Posterior vena cava (tissue), 2 donors: ENCODE measurements at places on chromosomes 3 and 15. TPM values are rescaled to one million over a fixed set of nuclear protein-coding genes. Genes with fewer than 3 reads are reported as not detected.

GRCh38 chr3:58131101-58131825, 79.5 kb downstream of the DNASE1L3 start:
- no peak for DNase-seq

GRCh38 chr3:33050071-33050653, 46.8 kb downstream of the GLB1 start:
- no peak for DNase-seq

DNA sequence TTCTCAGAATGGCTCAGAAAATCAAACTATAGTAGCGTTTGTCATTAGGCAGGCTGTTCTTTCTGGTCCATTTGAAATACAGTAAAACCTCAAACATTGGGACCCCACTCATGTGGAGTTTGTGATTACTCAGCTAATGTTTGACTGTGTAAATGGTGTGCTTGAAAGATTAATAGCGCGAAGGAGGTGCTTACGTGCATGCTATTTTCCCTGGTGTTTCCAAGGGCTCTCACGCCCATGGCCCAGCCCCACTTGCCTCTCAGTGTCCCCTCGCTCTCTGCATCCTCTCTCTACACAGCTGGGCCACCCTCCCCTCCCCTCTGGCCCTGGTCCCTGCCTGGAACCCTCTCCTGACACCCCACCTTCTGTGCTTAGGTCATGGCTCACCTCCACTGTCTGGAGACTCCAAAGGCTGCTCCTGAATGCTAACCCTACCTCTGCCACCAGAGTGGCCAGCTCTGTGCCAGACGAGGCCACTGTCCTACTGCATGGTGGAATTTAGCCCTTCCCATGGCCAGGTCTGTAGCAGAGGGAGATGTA, 194.2 kb downstream of the PLCL2 start:
- DNase-seq, result no peak

- DNase-seq, result no peak
Observed at GRCh38 chr15:91751611-91752010, 101.9 kb upstream of the SLCO3A1 start.

GRCh38 chr3:103372031-103372430, 937.2 kb downstream of the ZPLD1 start:
- no peak for DNase-seq

DNA sequence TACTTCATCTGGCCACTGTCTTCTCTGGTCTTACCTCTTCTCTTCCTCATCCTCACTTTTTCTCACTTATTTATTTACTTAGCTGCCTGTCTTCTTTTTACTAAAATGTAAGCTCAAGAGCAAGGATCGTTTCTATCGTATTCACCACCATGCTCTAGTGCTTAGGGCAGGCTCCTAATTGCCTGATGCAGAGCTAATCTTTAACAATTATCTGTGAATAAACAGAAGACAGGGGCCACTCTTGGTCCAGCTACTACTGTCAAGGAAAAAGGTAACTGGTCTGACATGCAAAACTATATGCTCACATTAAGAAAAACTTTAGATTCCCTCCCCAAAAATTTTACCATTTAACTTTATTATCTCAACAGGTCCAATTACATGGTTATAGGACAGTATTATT, 17.5 kb downstream of the PIK3R4 start:
- DNase-seq, result no peak

DNA sequence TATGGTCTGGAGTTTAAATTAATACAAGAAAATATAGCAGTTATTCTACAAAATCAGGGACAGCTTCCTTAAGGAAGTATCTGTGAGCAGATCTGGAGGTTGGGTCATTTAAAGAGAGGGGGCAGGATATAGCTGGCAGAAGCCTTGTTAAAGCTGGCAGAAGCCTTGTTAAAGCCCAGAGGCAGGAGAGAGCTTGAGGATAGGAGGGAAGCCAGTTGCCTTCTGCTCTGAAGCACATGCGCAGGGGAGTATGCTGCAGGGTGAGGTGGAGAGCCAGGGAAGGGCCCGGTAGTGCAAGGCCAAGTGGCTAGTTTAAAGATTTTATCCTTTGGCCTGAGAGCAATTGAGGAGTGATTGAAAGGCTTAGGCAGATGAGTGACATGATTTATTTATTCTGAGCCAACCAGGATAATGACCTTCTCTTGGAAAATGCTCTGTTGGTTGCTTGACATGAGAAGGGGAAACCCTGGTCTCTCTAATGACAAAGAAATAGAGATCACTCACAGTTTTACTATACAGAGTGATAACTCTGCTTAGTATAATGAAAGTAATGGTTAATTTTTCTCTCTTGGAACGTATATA, 3.9 kb downstream of the EAF1 start:
- DNase-seq, result no peak

- no peak for DNase-seq
Observed at GRCh38 chr3:158213461-158213860, 103.6 kb downstream of the RSRC1 start.

DNA sequence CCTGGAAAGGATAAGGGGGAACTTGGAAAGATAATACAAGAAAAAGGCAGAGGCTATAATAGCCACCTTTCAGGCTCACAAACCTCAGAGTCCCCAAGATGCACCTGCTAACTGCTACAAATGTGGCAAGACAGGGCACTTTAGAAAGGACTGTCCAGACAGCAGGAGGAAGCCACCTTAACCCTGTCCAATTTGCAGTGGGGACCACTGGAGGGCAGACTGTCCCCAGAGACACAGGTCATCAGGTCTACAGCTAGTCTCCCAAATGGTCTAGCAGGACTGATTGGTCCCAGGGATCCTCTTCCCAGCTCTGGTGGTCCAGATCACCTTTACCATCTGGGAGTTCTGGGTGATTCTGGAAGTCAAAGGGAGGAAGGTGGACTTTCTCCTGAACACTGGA, 882.5 kb upstream of the GBE1 start:
- DNase-seq, result no peak

- no peak for DNase-seq
Observed at GRCh38 chr3:193086681-193087080, 154.3 kb upstream of the PLAAT1 start.

DNA sequence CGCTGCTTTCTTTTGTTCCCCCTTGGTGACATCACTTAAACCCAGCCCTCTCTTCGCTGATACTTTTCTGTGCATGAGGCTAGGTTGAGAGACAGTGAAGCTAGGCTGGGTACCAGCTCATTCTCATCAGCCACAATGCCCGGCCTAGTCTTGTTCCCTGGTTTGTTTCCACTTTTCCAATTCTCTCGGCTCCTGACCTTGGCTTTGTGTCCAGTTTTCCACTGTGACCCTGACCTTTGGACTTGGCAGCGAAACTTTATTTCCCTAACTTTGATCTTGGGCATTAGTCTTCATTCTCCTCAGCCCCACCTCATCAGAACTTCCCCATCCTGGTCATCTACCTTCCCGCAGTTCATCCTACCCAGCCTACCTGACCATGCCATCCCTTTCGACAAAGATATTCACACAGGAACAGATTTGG, 908 bp upstream of the ADPGK start:
- DNase-seq, result no peak

- DNase-seq, result peak; percentile 55
Observed at GRCh38 chr15:101464999-101465669, 24.4 kb downstream of the PCSK6 start.

DNA sequence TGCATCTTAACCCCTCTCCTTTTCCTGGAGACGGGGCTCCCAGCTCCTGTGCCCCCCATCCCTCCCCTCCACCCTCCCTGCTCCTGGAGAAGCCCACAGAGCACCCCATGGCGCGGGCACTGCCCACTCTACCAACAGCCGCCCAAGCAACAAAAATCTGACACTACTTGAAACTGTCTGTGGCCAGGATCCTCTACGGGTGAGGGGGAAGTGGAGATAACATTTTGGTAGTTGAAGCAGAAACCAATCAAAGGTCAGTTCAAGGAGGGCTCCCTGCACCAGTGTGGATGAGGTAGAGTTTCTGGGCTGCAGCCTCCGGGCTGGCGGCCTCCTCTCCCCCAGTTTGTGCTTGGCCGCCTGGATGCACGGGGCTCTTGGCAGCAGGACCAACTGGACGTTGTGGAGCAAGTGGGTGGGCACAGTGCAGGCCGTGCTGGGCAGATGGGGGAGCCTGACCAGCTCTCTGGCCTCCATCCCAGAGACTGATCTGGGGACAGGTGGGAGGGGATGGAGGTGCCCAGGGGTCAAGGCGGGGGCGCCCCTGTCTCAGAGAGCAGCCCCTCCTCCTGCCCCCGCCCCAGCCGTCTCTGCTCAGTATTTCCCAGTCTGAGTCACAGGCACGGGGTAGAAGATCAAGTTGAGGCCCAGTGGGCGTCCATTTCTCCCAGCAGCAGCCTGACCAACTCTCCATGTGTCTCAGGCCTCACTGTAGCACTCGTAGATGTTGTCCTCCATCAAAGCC, 12.8 kb downstream of the H1-8 start:
- no peak for DNase-seq

GRCh38 chr15:101067660-101068522, 148.7 kb downstream of the LRRK1 start:
- DNase-seq, result peak; percentile 62

- DNase-seq, result no peak
Observed at GRCh38 chr3:177800561-177800960, 603.3 kb upstream of the TBL1XR1 start.

- DNase-seq, result no peak
Observed at GRCh38 chr3:48215876-48216275, 7.4 kb upstream of the CAMP start.

GRCh38 chr3:71002298-71002697, 581.2 kb downstream of the FOXP1 start:
- DNase-seq, result no peak

DNA sequence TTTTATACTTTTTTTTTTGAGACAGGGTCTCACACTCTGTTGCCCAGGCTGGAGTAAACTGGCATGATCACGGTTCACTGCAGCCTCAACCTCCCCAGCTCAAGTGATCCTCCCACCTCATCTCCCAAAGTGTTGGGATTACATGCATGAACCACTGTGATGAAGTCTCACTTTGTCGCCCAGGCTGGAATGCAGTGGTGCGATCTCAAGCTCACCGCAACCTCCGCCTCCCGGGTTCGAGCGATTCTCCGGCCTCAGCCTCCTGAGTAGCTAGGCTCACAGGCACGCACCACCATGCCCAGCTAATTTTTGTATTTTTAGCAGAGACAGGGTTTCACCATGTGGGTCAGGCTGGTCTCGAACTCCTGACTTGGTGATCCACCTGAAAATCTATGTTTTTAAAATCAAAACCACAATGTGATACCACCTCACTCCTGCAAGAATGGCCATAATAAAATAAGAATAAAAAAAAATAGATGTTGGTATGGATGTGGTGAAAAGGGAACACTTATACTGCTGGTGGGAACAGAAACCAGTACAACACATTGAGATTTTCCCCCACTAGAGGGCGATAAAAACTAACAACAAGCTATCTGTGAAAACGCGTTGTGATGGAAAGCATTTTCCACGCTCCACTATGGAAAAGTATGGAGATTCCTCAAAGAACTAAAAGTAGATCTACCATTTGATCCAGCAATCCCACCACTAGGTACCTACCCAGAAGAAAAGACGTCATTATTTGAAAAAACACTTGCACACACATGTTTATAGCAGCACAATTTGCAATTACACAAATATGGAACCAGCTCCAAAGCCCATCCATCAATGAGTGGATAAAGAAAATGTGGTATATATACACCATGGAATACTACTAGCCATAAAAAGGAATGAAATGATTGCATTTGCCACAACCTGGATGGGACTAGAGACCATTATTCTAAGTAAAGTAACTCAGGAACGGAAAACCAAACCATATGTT, 26.8 kb upstream of the OCA2 start:
- DNase-seq, result no peak

DNA sequence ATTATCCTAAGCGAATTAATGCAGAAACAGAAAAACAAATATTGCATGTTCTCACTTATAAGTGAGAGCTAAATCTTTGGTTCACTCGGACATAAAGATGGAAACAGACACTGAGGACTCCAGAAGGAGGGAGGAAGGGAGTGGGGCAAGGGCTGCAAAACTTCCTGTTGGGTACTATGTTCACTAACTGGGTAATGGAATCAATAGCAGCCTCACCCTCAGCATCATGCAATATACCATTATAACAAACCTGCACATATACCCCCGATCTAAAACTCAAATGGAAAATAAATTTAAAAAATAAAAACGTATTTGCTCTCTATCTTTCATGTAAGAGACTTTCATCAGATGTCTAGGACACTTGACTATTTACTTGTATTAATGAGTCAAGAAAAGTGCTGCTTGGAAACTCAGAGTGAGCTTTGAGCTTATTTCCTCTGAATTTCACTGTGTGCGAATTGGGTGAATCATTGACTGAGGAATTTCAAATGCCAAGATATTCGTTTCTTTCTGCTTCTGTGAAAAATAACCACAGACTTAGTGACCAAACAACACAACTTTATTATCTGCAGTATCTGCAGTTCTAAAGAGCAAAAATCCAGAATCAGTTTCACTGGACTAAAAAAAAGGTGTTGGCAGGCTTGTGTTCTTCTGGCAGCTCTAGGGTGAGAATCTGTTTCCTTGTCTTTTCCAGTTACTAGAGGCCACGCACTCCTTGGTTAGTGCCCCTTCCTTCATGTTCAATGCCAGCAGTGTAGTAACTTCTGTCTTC, 18.4 kb downstream of the TM4SF18 start:
- no peak for DNase-seq

DNA sequence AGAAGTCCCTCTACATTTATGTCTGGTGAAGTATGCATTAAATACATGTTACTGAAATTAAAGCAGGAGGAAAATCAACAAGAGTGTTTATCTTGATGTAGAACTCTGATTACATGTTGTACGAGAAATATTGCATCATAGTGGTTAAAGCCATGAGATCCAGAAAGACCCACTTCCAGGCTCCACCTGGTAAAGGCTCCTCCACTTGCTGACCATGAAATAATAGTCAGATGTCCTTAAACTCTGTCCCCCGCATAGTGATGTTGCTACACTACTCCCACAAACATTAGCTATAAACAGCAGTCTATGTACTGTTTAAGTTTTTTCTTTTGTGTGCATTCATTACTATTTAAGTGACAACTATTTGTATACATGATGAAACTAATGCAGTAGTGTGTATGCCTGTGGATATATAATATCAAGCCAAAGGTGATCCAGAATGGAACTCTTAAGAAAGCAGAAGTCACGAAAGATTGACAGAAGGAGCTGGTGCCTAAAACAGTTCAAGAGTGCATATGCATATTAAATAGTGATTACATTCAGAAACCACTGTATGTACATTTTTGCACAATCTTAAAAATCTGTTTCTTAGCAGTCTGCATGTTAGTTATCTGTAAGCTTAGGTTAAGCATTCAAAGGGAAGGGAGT, 264.4 kb upstream of the KCNMB2 start:
- no peak for DNase-seq

GRCh38 chr15:59250249-59250648, 43.6 kb downstream of the LDHAL6B start:
- no peak for DNase-seq

GRCh38 chr3:78941587-78941986, 826.2 kb downstream of the ROBO1 start:
- DNase-seq, result no peak

DNA sequence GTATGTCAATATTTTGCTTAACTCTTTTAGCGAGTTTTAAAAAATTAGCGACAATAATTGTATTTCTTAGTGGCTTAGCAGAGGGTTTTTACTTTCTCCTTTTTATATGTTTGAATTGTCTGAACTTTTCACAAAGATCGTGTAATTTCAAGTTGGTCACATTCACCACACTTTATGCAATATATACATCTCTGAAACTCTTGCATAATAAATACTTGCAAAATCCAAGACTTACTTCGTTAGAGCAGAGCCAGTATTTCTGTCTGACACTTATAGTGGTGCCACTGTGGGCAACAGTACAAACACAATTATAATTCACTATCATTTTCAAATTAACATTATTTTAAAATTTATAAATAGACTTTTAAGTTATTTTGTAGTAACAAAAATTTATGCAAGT, 62.0 kb downstream of the SUCNR1 start:
- DNase-seq, result no peak

BSN gene
- total RNA-seq, result 0.42 TPM

IL16 gene
- total RNA-seq, result 12.1 TPM

CX3CR1 gene
- 1.9 TPM for total RNA-seq

MYEF2 gene
- 34.5 TPM for total RNA-seq

SCAMP5 gene
- 2.4 TPM for total RNA-seq
